ENCODE measurements at places on chromosomes 4 and X. TPM values are rescaled to one million over a fixed set of nuclear protein-coding genes. Genes with fewer than 3 reads are reported as not detected.

The CENPVL1 gene
- total RNA-seq: not detected

The MAGED4B gene
- 2.7 TPM for total RNA-seq

The TRPC3 gene
- 0.52 TPM for total RNA-seq

The SPANXB1 gene
- total RNA-seq: not detected

The CFI gene
- not detected for total RNA-seq

The IL3RA gene
- 1.2 TPM for total RNA-seq

The FAM193A gene
- total RNA-seq: 44.3 TPM

The SOD3 gene
- not detected for total RNA-seq

The OFD1 gene
- total RNA-seq: 79.9 TPM

The MXRA5 gene
- total RNA-seq: not detected

The CACNA1F gene
- 0.69 TPM for total RNA-seq

The HTRA3 gene
- not detected for total RNA-seq

Data from CD4-positive, CD25-positive, alpha-beta regulatory T cell (primary cell).